ENCODE measurements at places on chromosomes 7 and 10.

DNA sequence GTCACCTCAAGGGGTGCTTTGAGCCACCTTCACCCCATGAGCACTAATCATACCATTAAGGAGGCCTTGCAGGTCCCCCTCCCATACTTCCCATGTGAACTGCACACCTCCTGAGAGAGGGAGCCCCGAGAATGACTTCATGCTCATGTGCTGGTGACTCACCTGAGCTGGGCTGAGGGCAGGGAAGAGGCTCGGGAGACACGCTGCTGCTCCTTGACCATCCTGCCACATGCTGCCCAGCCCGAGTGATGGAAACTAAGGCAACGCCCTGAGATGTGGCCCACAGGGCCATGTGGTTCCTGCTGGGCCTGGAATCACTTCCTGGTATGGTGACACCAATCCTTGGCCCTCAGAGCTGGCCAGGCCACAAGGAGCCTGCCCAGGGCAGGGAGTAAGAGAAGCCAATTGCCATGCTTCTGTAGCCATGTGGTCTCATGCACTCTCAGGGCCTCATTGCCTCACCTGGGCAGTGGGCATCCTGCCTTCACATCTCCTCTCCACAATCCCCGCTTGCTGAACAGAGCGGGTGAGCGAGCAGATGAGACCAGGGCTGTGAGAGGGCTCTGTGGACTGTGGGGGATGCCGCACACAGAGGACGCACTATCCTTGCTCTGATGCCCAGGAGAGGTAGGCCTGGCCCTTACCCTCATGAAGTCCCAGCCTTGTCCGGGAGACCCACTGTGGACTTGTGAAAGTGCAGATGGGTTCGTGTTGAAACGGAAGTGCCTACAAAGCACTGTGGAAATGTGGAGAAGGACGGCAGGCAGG lies 18.3 kb upstream of the PPIF start:
- DNase-seq, result no peak

DNA sequence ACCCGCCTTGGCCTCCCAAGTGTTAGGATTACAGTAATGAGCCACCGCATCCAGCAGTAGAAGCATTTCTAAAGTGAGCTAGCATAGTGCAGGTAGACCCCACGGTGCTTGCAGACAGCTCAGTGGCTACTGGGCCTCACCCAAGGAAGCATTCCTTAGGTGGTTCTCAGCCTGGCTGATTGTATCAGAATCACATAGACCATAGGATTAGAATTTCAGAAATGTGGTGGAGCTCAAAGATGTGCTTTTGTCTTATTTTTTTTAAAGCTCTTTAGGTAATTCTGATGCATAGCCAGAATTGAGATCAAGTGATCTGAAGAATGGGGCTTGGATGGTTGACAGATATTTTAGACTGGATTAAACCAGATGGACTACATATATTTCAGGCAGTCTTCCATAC lies 10.9 kb downstream of the ANLN start:
- DNase-seq, result no peak

DNA sequence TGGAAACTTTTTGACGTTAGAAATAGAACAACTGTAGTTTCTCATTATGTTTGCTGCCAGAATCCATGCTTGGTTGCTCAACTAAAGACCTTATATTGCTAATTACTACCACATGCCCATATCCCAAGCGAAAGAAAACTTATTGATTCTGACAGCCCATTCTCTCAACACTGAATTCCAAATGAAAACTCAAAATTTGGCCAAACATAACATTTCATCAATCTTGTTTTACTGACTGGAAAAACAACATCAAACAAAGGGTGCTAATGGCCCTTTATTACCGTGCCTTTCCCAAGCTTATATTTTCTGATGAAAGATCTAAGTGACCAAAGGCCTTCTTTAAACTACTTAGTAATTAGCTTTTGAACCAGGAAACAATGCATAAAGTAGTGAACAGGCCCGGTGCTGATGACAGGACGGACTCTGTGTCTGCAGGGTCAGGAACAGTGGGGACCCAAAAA lies 531.8 kb downstream of the KCNMA1 start:
- DNase-seq, result no peak

- DNase-seq, result no peak
These were observed 123.4 kb downstream of the MYO3A start for GRCh38 chr10:26057466-26057865.

DNA sequence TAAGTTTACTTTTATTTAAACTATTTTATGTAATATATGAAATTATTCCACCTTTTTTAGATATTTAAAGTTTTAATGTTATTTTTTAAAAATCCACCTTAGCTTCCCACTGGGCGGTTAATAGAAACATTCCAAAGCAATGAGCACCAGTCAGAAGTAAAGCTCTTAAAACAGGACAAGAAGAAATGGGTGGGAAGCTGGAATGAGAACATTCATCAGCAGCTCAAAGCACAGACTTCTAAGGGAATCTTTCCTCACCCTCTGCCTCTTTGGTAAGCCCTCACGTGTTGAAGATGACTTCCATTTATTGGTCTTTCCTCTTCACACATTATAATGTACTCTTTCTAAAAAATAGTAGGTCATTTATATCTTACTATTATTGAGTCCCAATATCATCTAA lies 3.1 kb downstream of the AGMO start:
- DNase-seq, result no peak

GRCh38 chr10:43138757-43139241 lies 554 bp downstream of the CSGALNACT2 start:
- DNase-seq, result peak; percentile 61

Data from myocyte (in vitro differentiated cells).